Suppressor macrophage treated with lipopolysaccharide for 1 hour (primary cell): ENCODE measurements at places on chromosomes 7 and 10.

DNA sequence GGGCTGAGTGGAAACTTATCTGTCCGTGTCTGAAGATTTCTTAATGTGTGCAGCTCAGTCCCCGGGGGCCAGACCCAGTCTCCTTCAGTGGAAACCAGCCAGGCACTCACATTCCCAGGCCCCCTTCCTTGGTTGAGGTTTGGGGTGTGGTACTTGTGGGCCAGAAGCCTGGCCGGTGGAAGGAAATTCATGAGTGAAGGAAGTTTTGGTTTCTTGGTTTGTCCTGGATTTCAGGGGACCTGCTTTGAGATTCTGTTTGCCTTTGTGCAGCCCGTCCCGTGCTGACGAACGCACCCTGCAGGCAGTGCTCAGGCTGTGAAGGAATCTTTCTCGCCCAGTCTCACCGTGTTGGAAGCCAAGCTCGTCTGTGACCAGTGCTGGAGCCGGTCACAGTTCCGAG is 2.9 kb downstream of the INPP5A start:
- DNase-seq: no peak

- DNase-seq: peak; percentile 96
Observed at GRCh38 chr7:213324-213993, 21.1 kb downstream of the FAM20C start.

DNA sequence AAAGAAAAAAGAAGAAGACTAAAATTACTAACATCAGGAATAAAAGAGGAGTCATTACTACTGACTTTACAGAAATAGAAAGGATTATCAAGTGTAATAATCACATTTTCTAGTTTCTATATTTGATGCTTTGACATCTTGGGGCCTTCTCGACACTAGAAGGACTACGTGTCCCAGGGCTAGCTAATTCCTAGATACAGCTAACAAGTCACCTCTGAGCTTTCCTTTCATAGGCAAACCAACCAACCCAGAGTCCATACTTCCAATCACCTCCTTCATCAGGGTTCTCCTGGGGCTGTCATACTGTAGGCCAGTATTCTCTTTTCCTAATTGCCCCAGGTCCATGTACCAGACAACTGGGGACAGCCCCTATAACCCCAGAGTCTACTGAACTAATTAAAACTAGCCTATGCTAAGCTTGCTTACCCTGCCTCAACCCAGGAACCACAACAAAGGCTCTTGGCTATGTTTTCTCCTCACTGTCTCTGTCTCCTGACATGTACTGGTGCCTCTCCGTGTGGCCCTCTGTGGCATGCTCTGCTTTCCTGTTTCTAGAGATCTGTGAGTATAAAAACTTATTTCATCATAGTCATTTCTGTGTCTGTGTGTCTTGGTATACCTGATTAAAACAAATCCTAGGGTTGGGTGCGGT is 6.7 kb upstream of the PARP12 start:
- no peak for DNase-seq

GRCh38 chr10:76329891-76330575 is 898.6 kb downstream of the LRMDA start:
- DNase-seq: peak; percentile 33

DNA sequence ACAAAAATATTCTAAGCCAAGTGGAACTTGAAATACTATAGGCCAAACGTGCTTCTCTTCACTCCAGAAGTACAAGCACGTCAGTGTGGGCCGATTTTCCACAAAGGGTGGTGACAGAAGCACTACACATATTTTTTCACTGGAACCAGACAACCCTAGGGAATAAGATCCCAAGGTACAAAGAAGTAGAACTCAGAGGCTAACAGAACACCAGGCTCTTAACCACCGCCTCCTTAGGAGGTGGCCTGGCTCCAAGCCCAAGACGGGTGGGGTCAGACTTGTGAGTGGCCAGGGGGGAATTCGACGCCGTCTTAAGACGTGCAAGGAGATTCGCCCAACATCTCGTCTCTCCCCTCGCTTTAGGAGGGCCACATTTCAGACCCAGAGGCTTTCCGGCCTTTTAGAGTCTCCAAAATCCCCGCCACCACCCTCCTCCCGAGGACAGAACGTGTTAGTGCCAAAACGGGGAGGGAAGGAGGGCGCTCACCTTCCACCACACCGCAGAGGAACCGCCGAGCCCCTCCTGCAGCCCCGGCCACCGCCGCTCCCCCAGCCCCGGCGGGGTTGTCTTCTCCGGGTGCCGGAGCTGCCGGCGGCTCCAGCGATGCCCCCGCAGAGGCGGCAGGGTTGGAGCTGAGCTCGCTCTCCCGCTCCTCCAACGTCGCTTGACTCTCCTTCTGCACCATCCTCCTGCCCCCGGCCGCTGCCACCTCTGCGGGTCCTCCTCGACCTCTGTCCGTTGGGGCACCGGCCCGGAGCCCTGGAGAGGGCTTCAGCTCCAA is 716 bp downstream of the OGA start:
- DNase-seq: no peak

- no peak for DNase-seq
Observed at GRCh38 chr7:380139-380485, 90.1 kb downstream of the FOXL3 start.

- DNase-seq: no peak
Observed at GRCh38 chr7:46566097-46566774, 645.2 kb upstream of the IGFBP3 start.

GRCh38 chr10:78288663-78289062 is 255.0 kb downstream of the RPS24 start:
- no peak for DNase-seq
